ENCODE measurements at places on chromosomes 2 and 18.

DNA sequence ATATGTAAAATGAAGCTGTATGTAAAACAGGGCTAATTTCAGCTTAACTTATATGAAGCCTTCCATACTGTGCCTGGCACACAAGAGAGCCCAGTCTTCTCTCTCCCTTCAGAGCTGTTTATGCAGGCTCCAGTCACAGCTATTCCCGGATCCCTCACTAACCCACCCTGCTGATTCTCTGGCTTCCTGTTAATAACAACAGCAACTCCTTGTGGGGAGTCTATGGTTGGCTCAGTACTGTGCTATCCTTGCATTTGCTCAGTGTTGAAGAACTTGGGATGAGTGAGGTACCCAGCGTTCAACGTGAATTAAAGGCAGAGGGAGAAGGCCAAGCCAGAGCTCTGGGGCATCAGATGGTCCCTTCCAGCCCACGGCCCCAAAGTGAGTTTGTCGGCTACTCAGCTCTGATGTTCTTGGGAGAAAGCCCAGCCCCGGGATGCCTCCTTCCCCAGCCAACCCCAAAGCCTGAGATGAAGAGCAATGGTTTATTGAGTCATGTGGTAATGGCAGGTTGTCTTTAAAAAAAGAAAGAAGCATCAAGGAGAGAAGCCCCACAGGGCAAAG is 43.2 kb downstream of the PSD4 start:
- DNase-seq, result no peak

DNA sequence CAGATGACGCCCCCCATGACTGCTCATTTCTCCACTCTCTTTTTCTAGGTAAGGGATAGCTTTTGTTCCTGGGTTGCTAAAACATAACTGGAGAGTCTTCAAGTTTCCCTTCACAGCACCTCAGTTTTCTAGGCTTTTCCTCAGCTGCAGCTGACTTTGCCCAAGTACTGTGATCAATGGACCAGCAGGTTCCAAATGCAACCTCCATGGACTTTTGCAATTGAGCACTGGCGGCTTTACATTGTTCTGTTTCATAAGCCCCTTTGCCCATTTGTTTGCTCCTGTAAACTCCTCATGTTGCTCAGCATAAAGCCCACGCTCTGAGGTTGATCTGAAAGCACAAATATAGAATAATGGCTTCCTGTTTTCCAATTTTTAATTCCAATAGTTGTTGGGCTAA is 291.6 kb downstream of the IRS1 start:
- DNase-seq, result no peak

DNA sequence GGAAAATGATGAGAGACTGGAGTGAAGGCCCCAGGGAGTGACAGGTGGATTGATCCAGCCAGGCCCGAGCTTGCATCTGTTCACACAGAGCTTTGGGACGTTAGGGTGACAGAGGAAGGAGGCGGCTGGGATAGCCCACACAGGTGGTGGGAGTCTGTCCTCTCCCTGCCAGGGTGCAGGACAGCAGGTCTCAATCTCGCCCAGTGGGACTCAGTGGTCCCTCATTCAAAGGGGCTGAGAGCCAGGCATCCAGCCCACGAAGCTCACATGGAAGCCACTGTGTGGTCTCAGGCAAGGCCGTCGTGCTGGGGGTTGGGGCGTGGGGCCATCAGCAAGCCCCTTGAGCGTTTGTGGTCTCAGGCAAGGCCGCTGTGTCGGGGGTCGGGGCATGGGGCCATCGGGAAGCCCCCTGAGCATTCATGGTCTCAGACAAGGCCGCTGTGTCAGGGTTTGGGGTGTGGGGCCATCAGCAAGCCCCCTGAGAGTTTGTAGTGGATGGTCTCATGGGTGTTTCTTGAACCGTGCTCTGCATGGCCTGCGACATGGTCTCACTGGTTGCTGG is 8.3 kb downstream of the KCNG2 start:
- no peak for DNase-seq

GRCh38 chr2:128817813-128818212 is 499.1 kb upstream of the HS6ST1 start:
- DNase-seq, result no peak

GRCh38 chr2:20631617-20632307 is 19.1 kb downstream of the HS1BP3 start:
- DNase-seq, result no peak

DNA sequence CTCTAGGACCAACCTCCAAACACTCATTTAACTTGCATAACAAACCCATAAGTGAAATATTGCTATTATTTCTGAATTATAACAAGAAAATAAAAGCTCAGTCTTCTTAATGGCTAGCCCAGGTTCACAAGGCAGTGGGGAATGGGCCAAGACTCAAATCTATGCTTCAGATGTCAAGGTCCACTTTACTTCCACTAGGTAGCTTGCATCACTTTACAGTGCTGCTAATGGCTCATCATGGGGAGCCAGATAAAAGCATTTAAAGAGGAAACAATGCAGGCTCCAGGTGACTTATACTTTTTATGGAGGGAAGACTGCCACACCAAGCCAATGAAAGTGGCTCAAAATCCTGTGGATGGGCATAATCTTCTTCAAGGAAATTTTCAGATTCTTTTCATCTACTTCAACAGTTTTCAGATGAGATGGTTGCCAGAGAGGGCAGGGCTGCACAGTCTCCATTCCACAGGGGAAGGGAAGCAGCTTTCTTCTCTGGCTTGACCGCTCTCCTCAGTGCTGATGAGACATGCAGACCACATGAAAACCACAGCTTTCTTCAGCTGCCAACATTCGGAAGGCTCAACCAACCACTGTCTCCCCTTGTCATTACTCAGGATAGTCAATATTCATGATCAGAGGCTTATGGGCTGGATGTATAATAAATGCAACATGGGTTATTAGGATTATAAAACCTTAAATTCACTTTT is 361.9 kb upstream of the MEX3C start:
- no peak for DNase-seq

GRCh38 chr2:50707196-50707595 is 324.7 kb downstream of the NRXN1 start:
- DNase-seq, result no peak

DNA sequence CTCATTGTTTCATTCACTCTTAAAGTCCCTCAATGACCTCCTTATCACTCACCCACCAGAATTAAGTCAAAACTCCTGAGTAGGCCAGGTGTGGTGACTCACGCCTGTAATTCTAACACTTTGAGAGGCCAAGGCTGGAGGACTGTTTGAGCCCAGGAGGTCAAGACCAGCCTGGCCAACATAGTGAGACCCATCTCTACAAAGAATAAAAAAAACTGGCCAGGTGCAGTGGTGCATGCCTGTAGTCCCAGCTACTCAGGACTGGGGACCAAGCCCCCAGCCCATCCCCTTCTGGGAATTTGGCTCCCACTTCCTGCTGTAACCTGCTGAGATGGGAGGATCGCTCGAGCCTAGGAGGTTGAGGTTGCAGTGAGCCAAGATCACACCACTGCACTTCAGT is 28.9 kb downstream of the TMEM247 start:
- DNase-seq, result no peak

GRCh38 chr2:176110415-176111308 is 3.6 kb downstream of the HOXD11 start:
- DNase-seq, result no peak

DNA sequence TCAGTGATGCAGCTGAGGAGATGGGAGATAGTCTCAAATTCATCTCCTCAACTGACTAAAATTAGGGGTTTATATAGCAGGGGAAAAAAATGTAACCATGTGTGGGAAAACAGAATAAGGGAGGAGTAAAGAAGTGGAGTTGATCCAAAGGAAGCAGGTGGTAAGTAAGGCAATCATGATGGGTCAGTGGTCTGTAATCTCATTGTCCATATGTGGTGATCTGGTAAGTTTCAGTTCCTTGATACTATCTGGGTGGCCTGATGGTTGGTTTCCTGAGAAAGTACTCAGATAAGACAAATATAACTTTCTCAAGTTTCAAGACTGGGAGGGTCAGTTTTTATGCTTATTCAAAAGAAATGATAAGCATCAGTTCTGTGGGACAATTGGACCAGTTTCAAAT is 312.3 kb upstream of the KCNJ3 start:
- DNase-seq, result no peak

DNA sequence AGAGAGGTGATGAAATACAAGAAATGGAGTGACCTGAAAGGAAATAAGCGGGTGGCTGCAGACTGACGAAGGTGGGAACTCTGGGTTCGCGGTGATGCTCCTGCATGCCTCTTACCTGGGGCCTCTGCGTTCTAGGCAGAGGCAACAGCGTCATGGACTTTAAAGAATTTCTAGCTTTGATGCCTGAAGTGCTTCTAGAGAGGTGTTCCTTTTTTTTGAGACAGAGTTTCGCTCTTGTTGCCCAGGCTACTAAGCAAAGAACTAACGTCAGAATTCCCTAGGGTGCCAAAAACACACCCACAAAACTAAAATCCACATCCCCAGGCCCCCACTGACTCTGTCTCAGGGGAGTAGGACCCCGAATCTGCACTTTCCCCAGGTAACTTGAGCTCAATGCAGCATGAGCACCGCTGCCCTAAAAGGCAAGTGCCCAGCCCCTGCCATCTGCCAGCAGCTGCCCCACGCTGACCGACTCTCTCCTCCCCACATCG is 110.5 kb upstream of the ID2 start:
- DNase-seq, result no peak

GRCh38 chr2:104412384-104412783 is 441.5 kb upstream of the POU3F3 start:
- no peak for DNase-seq

DNA sequence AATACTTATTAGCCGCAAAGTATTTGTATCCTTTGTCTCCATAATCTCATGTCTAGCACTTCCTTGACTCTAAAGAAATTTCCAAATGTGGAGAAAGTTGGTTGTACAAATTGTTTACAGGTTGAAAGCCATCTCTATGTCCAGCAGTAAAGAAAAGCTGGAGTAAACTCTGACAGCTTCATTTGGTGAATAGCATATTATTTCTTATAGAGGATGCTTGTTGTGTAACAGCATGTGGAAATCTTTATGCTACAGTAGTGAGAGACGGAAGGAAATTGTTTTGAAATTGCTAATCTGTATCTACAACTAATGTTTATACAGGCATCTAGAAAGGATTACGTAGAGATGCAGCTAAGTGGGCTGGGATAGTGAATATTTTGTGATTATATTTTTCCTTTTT is 78.5 kb downstream of the UGGT1 start:
- no peak for DNase-seq

DNA sequence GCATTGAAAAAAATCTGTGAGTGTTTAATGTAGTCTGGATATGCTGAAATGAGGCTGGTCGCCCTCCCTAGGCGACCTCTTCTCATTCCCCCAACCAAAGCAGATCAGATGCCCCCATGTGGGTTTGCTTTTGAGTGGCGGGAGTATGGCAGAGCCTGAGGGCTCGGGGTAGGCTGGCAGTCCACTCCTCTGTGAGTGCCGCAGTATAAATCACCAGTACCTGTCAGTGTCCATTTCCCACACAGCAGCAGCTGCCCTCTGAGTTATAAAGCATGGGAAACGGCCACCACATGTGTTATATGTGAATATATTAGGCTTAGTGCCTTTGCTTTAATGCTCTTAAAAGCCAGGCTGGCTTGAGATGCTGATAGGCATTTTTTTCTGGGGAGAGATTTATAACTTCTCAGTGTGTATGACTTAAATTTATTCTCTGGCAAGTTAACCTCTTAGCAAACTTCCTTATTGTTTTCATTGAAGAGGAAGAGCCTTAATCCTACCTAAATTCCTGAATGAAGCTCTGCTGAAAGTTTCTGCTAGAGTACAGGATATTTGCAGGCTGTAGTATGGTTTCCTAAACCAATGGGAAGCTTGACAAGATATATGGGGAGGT is 3.8 kb downstream of the DCC start:
- DNase-seq, result no peak

GRCh38 chr2:134791616-134792015 is 46.8 kb upstream of the ACMSD start:
- DNase-seq, result no peak

GRCh38 chr2:119683713-119684443 is 4.9 kb downstream of the TMEM177 start:
- DNase-seq, result no peak

DNA sequence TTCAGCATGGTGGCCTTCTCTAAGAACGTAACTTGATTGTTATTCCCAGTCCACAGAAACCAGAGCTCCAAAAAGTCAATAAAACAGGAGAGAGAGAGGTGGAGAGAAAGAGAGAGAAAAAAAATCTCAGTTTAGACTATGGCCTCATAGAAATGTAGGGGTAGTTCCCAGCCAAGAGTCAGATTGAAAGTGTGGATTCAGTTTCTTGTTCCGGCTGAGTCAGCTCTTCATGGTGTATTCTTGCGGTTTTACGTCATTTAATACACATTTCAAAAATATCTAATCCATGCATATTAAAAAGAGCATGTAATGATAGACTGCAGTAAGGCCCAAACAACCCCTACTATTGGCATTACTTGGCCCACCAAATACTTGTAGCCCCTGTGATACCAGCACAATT is 303.9 kb downstream of the ETAA1 start:
- no peak for DNase-seq

- no peak for DNase-seq
Measured at GRCh38 chr2:131425231-131425941, 50.5 kb upstream of the TUBA3D start.

Measured in activated CD4-positive, alpha-beta T cell treated with anti-CD3 and anti-CD28 coated beads, Interleukin-2, amount 50 U/mL, for 24 hours (primary cell).